ENCODE measurements at places on chromosomes 7 and 10.
A peak's percentile ranks its signal among the peaks of the same experiment; 100 is the strongest.

DNA sequence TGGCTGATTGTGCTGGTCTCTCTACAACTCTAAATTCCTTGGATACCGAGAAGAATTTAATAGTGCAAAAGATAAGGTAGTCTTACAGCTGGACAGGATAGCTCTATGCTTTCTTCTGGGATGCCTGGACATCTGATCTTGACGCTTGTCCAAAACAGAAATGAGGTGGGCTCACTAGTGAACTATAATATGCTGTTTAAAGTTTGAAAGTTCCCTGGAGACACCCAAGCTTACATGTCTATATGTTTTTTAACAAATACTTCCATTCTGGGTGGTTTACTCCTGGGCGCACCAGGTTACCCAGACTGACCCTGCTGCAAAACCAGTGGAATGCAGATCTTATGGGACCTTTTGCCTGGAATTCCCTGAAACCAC lies 702.1 kb upstream of the COBL start:
- DNase-seq: no peak

GRCh38 chr10:133364645-133365431 lies 7.0 kb upstream of the FUOM start:
- no peak for DNase-seq

DNA sequence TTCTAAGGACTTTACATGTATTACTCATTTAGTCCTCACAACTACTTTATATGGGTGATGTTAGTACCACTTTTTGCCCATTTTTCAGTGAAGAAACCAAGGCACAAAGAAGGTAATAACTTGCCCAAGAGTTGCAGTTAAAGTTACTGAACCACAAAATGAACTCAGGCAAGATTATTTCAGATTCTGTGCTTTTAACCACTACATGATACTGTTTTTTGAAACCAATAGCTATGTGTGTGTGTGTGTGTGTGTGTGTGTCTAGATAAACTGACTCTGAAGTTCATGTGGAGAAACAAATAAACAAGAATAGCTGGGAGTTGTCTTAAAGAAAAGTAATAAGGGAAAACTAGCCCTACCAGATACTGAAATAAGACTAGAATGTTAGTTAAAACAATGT lies 60.8 kb upstream of the OIT3 start:
- DNase-seq: no peak

DNA sequence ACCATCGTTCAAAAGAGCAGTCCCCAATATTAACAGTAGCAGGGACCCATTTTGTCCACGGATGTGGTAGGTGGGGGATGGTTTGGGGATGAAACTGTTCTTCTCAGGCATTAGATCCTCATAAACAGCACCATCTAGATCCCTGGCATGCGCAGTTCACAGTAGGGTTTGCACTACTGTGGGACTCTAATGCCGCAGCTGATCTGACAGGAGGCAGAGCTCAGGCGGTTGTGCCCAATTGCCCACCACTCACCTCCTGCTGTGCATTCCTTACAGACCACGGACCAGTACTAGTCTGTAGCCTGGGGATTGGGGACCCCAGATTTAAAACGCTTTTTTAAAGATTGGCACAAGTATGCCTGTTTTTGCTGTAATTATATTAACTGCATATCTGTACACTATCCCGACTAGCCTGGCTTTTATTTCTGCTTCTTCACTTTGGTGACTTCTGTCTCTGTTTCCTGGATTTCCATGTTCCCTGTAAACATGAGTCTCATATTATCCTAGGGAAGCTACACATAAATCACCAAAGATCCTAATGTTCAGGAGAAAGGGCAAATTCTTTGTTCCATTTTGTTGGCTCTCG lies 163.3 kb upstream of the AKR1E2 start:
- DNase-seq: peak; percentile 82

DNA sequence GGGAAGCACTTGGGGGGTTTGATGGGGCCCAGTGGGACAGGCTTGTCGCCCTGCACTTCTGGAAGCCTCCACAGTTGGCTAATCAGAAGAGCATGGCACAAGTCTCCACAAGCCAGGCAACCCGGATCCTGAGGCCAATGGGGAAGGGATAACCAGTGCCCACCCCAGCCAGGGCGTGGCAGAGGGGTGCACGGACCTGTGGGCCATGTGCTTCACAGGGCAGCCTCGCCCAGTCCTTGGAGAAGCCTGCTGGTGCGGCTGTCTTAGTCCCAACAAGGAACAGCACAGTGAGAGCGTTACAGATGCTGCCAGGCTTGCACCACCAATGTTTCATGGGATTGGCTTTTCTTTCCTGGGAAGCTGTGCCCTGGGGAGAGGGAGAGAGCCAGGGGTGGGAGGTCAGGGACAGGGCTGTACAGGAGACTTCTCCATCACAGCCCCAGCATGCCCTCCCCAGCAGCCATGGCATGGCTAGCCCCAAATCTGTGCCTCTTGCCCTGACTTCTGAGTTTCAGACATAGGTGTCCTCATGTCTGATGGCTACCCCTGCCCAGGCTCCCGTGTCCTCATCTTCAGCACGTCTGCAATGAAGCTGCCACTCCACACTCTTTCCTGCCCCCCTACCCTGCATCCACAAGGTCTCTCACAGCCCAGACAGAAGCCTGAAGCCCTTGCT lies 116.0 kb downstream of the PTPN20 start:
- DNase-seq: no peak

DNA sequence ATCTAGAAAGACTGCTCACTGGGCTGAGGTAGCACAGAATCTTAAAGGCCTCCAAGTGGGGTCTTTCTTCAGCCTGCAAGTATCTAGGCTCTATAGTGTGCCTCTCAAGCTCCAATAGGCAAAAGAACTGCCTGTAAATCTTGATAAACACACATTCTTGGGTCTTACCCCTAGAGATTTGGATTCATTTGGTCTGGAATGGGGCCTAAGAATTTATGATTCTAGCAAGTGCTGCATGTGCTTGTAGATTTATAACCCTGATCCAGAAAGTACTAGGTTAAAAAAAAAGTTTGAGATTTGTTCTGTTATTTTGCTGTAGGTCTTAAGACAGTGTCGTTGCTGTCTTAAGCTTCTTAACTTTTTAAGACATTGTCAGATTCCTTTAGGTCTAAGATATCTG lies 74.1 kb downstream of the RALA start:
- DNase-seq: no peak

- DNase-seq: no peak
Measured at GRCh38 chr7:95642173-95642572, 45.9 kb upstream of the PDK4 start.

GRCh38 chr10:129958148-129958628 lies 5.9 kb downstream of the EBF3 start:
- no peak for DNase-seq

DNA sequence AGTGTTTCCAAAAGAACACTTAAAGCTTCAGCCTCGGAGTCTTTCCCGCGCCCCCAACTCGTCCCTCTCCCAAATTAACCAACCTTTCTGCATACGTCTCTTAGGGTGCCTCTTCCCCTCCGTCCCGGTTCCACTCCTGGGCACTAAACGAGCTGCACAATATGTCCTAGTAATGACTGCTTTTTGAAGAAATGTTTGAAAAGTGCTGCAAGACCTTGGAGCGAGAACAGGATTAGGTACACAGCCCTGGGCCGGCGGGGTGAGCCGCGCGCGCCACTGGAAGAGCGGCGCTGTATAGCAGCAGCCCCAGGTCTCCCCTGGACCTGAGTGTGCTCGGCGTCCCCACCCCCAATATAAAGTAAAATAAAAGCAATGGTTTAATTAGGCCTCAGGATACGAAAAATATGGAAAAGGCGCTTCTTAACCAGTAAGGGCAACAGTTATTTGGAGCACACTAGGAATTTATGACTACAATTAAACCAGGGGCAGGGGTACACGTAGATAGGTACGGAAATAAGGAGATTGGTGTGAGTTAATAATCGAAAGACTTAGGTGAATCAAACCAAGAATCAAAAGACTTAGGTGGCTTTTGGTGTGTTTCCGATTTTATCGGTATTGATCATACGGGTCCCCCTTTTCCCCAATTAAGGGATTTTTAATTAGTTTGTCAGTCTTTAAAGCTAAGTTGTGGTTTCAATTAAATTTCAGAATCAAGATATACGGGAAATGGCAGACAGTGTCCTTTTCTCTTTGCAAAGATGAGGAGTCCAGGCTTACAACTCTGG lies 1.9 kb downstream of the TET1 start:
- no peak for DNase-seq

DNA sequence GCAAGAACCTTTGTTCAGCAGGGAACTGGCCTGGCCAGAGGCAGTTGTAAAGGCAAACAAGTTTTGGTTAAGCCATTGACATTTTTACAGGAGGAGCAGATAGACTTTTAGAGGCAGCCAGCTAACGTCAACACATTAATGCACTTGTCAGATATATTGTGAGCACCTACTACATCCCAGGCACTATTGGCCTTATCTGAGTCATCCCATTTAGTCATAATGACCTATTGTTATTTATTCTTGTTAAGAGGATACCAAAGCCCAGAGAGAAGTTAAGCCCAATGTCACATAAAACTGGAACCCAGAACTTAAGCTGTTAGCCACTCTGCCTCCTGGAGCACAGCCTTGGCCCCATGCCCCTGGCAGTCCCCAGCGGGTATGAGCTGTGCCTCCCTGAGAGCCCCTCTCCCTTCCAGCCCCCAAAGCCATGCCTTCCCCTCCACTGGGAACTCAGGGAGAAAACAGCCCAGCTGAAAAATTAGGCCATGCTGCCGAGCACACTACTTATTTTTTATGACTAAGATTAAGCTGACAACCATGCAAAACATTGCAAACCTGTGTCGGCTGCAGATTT lies 32.7 kb upstream of the TRIM8 start:
- DNase-seq: peak; percentile 61

DNA sequence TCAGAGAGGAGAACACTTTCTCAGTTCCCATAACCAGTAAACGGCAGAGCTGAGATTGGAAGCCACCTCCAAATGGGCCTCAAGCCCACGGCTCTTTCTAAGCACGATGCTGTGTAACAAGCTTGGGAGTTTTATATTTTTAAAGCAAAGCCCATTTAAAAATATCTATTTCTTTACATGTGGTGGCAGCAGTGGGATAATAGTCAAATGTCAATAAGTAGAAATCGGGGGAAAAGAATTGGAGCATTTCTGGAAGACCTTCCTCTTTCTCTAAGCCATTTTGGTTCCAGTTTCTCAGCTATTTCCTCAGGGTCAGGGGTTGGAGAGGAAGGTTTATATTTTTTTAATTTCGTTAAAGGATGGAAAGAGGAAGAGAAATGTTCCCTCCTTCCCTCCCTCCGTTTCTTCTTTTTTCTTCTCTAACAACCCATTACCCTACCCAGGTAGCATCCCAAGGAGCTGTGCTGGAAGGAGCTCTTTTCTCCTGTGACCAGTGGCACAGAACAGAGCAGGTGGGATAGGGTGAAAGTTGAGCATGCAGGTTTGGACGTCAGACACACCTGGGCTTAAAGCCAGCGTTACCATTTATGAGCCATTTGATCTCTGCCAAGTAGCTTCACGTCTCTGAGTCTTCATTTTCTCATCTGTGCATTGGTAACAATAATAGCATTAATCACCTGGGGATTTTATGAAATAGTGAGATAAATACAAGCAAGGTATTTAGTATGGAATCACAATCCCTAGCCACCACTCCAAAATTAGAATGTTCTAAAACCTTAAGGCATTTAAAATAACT lies 515.7 kb downstream of the RPS24 start:
- DNase-seq: no peak

GRCh38 chr7:139365336-139365735 lies 5.6 kb downstream of the LUC7L2 start:
- no peak for DNase-seq

DNA sequence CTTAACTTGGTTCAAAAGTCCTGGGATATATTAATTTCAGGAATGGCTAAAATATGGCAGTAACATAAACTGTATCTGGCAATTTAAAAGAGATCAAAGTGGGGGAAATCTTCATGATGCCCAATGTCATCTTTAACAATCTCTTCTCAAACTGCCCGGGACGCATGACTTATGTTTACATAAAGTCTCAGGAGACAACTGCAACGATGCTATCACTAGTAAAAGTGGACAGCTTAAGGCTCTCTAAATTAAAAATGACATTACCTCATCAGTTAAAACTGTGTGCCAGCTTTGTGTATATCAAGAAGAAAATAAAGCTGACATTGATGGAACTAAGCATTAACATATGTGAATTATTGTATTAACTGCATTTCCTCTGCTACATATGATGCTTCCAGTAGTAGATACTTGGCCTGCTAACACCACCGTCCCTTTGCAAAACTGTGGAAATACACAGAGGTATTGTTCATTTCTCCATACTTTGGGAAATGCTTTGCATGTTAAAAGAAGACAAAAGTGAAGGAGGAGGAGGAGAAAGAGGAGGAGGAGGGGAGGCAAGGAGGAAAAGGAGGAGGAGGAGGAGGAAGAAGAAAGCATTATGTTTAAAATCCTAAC lies 62.4 kb downstream of the NRP1 start:
- no peak for DNase-seq

- peak; percentile 59 for DNase-seq
Measured at GRCh38 chr7:28096713-28097112, 83.9 kb downstream of the JAZF1 start.

DNA sequence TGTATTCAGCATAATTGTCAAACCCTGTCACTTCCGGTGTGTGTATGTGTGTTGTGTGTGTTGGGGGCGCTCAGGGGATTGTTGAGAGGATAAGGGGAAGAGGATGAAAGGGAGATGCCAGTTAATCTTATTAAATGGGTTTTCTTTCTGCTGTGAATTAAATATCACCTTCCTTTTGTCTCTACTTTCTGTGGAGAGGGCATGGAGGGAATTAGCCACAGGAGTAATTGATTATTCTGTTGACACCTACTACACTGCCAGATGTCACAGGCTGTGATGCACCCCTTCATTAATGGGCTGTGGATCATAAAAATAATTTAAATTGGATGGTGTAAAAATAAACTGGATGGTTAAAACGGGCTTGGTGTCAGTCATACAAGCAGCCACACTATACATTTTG lies 311.9 kb downstream of the MDFIC start:
- no peak for DNase-seq

GRCh38 chr10:72009425-72010081 lies 45.4 kb downstream of the CHST3 start:
- DNase-seq: peak; percentile 54

- peak; percentile 96 for DNase-seq
Measured at GRCh38 chr7:51376420-51377092, 59.9 kb upstream of the COBL start.

DNA sequence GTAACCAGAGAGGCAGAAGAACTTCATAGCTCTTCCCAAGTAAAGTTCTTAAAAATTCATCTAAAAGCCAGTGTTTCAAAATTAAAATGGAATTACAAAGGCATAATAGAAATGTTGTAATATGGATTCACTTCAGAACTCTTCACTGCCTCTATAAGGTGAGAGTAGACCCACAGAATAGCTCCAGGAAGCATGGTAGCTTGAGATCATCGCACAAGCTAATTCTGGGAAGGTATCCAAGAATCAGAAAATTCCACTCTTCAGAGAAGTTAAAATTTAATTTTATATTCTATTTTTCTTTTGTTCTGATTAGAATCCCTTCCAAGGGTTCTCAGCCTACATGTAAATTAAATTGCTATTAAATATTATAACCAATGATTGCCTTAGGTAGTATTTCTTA lies 1.5 kb upstream of the DHX32 start:
- peak; percentile 51 for DNase-seq

Measured in kidney tubule cell (primary cell).